ENCODE measurements at places on chromosomes 7 and 10.

DNA sequence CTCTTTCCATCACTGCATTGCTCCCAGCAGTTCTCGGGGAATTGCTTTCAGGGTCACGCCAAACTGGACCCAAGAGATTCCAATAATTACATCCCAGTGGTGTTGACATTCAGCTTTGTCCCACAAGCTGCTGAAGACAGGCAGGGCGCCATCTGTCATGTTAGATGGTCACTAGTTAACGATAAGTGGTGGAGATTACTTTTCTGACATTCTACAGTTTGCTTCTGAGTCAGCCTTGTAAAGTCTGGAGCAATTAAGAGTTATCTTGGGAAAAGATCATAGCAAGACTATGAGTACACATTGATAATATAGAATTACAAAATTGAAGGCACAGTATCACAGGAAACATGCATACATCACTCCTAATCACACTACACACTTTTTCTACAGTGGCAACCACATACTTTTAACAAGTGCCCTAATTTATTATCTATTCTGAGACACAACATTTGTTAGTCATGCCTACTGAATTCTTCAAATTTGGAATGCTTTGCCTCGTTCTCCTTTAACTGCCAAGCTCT lies 41.9 kb downstream of the SEMA3C start:
- no peak for DNase-seq

DNA sequence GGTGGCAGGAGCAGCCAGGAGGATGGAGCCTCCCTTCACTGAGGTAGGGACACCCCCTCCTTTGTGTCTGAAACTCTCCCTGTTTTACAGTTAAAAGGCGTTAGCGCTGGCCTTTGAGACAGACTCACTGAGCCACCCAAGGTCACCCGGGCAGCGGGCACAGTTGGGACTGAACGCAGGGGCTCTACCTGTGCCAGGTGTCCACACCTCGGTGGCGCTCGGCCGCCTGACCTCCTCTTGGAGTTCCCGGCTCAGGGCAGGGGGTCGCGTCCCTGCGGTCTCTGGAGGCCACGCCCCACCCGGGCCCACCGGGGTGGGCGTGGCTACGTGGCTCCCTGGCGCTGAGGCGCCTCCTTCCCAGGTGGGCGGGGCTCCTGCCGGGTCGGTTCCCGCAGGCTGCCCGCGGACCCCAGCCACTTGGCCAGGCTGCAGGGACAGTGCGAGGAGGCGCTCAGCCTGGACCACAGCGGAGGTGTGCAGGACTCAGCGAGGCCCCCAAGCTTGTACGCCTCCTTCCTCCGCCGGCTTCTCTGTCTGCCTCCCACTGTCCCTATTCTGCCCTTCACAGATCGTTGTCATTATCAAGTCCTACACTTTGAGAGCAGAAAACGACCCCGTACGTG lies 39.9 kb upstream of the LEP start:
- DNase-seq, result no peak

- no peak for DNase-seq
These were observed 86.0 kb upstream of the FGFR2 start for GRCh38 chr10:121684276-121684675.

DNA sequence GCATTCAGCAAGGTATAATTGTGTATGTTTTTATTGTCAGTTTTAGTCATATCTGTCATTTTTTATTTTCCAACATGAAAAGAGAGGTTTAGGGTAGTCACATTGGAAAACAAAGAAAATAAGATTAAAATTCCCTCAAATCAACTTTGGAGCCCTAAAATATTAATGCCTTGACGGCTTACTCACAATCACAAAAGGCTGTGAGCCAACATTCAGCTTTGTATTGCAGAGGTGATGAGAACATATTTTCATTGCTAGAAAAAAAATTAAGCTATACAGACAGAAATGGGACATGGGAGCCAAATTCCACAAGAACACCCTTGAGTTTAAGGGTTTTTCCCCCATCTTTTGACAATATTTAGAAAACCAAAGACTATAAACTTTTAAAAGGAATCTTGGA lies 30.2 kb downstream of the CALD1 start:
- no peak for DNase-seq

DNA sequence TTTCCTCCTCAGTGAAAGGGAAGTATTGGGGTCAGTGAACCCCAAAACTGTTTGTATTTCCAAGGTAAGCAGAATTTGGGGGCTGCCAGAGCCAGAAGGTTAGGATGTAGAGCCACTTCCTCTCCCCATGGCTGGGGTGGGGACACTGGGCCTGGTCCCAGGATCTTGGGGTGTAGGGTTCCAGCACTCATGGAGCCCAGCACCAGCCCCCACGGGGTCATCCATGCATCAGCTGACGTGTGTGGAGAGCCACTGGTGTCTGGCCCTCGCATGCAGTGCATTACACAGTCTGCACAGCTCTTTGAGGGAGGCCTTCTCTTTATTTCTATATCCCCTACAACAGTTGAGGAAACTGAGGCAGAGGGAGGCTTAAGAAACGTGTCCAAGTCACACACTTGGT lies 91.4 kb downstream of the ZMIZ1 start:
- no peak for DNase-seq

DNA sequence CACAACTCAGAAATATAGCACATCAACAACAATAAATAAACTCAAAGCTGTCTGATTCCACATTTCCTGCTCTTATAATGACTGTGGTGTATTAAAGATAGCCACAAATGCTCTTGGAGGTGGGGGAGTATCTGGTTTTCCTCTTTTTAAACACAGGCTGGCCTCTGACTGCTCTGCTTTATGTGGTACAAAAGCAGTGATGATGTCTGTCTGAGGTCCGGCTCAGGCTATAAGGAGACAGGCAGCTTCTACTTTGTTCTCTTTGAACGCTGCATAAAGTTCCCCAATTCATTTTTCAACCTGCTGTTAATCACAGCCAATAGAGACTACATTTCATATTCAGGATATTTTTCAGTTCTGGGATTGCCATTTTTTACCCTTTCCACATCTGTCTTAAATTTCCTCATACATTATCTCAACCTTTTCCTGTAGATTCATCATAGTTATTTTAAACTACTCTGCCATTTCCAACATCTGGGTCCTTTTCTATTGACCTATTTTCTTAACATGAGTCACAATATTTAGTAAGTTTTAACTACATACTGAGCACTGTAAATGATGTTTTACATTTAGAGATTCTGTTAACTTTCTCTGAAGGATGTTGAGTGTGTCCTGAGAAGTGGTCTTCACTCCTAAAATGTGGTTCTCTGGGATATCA lies 64.9 kb downstream of the CRPPA start:
- DNase-seq, result no peak

GRCh38 chr10:86556933-86557649 lies 35.5 kb upstream of the WAPL start:
- DNase-seq, result no peak

Data from HuH-7 (cell line).